ENCODE measurements at places on chromosomes 12 and 14.

- DNase-seq = peak; percentile 69
These were observed 3.0 kb downstream of the KIF5A start for GRCh38 chr12:57552835-57553313.

- no peak for DNase-seq
These were observed 10.1 kb downstream of the MCRS1 start for GRCh38 chr12:49557917-49558215.

GRCh38 chr14:69648480-69649451, 37.4 kb downstream of the SUSD6 start:
- peak; percentile 45 for DNase-seq

DNA sequence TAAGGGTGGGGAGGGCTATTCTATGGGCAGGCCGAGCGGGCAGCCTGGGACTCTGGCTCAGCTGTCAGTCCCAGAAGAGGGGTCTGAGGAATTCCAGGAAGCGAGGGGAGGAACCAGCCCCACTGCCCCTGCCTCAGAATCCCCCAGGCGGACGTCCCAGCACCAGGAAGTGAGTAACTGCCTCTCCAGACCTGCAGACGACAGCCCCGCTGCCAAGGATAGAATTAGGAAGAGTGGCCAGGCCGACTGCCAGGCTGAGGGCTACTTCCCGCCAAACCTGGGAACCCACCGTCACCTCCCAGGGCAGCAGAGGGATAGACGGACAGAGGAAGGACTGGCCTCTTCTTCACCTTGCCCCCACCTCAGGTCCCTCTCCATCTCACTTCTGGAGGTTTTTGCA, 6.7 kb upstream of the BDKRB2 start:
- no peak for DNase-seq

GRCh38 chr12:130423991-130424857, 86.5 kb downstream of the PIWIL1 start:
- DNase-seq = no peak

GRCh38 chr12:124497039-124497438, 70.4 kb downstream of the NCOR2 start:
- DNase-seq = peak; percentile 72

Measured in foreskin fibroblast (primary cell).